ENCODE measurements at places on chromosomes 7 and 10.

- DNase-seq: no peak
Observed at GRCh38 chr7:55110993-55111361, 92.2 kb downstream of the EGFR start.

DNA sequence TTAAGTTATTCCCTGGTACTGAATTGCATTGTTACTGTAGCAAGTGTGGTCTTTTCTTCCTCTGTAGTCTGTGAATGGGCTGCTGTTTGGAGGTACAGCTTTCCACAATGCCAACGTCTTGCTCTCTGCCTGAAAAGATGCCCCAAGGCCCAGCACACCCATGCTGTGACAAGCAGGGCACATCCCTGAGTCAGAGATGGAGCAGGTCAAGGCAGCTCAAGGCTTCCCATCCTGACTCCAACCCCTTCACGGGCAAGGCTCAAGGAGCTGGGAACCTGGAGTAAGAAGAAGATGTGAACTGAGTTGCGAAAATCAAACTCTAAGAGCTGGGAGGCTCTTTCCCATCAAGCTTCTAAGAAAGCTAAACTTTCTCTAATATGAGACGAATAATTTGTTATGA is 27.2 kb downstream of the SVIL start:
- DNase-seq: no peak

GRCh38 chr10:111338805-111339204 is 262.0 kb downstream of the ADRA2A start:
- no peak for DNase-seq

GRCh38 chr7:92641921-92642511 is 51.8 kb upstream of the FAM133B start:
- no peak for DNase-seq

GRCh38 chr10:111018021-111018420 is 58.8 kb upstream of the ADRA2A start:
- no peak for DNase-seq

DNA sequence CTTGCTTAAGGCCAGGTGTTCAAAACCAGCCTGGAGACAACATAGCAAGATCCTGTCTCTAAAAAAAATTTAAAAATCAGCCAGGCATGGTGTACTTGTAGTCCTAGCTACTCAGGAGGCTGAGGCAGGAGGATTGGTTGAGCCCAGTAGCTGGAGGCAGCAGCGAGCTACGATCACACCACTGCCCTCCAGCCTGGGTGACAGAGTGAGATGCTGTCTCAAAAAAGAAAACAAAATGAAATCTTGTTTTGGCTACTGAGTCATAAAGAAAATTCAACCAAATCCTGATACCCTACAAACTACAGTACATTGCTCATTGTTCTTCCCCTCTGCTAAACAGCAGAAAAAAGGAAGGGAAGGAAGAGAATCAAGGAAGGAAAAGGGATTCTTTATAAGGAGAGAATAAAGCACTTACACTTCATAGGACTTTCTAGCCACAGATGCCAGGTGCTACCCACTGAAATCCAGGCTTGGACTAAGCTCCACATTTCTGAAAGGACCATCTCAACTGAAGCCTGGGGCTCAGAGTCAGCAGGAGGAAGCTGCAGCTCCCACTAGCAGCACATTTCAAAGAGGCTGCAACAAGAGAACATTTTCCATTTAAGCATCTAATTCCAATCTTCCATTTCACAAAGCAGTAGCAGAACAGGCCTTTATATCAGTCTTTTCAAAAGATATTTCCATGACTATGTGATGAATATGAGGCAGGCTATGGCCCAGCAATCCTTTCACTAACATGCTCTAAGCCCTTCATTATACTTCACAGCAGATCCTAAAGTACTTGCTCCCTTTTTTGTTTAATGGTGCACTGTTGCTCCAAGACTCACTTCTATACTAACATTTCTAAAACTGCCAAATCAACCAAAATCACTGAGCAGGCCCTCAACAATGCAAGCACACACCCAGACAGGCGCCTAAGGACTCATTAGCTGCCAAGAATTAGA is 13.5 kb downstream of the TNPO3 start:
- DNase-seq: no peak

GRCh38 chr10:33919244-33919643 is 584.8 kb upstream of the NRP1 start:
- no peak for DNase-seq

- no peak for DNase-seq
Observed at GRCh38 chr7:146720195-146720594, 603.6 kb downstream of the CNTNAP2 start.

DNA sequence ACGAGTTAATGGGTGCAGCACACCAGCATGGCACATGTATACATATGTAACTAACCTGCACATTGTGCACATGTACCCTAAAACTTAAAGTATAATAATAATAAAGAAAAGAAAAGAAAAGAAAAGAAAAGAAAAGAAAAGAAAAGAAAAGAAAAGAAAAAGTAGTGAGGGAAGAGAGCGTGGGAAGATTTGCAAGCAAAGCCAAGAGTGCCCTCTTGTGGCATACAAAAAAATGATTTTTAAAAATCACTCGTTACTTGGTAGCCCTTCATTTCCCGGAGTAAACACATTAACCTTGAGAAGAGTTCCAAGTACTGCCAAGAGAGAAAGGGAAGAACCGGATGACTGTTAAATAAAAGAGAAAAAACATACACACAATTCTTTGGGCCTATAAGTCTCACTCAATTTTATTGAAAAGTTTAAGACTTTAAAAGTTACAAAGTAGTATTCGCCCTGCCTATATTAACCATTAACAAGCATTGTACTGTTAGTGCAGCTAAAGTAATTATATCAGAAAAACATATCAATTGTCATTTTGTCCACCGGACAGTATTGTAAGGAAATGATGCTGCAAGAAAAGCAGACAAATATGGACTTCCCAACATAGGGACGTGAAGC is 6.2 kb upstream of the CH25H start:
- no peak for DNase-seq

DNA sequence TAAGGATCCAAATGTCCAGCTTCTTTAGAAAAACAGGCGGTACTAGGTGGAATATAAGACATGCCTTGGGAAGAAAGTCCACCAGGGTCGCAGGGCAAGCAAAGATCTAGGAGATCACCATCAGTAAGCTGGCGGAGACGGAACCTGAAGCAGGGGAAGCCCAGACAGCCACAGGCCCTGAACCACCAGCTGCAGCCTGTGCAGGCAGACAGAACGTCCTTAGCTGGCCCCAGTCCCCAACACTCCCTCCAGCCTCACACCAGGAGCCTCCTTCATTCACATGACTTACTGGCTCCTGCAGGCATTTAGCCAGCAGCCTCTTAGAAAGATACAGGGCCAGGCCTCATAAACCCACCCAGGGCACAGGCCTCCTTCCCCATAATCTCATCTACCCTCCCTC is 17.4 kb downstream of the RGS10 start:
- no peak for DNase-seq

- no peak for DNase-seq
Observed at GRCh38 chr7:16271355-16271915, 149.9 kb downstream of the CRPPA start.

- DNase-seq: no peak
Observed at GRCh38 chr10:24343686-24344085, 134.7 kb downstream of the KIAA1217 start.

DNA sequence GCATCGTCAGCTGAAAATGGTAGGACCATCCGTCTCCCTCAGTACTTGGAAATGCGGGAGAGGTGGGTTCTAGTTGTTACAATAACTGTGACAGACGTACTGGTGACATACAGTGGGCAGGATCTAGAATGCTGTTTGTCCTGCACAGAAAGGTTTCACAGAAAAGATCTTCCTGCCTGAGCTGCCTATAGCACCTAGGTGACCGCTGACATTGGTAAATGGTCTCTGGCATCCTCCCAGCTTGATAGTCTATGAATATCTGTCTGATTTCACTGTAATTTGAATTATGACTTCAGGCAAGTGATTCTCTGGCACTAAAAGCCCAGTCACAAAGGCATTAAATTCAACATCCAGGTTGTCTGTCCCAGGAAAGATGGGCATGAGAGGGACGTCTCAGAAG is 38.2 kb upstream of the CCDC3 start:
- DNase-seq: no peak

- peak; percentile 59 for DNase-seq
Observed at GRCh38 chr7:55552320-55553023, 19.8 kb downstream of the VOPP1 start.

DNA sequence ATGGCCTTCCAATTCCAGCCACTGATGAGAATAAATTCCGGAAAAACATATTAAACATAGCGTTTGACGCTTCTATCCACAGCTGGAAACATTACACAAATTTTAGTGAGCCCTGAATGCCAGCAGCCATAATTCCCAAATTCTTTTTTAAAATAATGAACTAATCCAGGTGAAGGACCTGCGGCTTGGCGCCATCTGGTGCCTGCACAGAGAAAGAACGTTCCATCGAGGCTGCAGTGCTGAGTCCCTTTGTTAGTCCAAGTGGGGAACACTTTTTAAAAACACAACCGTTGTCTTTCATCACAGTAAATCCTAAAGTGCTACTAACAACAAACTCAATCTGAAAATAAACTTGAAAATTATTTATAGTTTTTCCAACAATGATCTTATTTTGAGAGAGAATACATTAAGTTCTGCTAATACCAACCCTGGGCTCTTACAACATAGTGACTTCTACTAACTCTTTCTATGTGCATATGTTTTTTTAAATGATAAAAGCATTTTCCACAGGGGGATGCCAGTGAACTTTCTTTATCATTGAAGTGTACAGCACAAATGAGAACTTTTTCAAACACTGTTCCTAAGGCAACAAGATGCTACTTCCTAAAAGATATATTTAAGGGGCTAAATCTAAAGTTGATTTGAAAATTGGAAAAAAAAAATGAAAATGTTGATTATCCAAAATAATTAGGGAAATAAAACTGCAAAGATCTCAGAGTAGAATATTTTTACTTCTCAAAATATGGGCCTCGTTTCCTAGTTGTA is 166.9 kb upstream of the RNF32 start:
- DNase-seq: peak; percentile 25

- DNase-seq: peak; percentile 94
Observed at GRCh38 chr10:77685432-77685831, 47.8 kb upstream of the KCNMA1 start.

GRCh38 chr10:102712089-102712488 is 2.1 kb downstream of the ARL3 start:
- no peak for DNase-seq

- no peak for DNase-seq
Observed at GRCh38 chr7:149207324-149208035, 12.1 kb downstream of the ZNF282 start.

- DNase-seq: no peak
Observed at GRCh38 chr7:138945154-138945553, 36.0 kb downstream of the KIAA1549 start.

DNA sequence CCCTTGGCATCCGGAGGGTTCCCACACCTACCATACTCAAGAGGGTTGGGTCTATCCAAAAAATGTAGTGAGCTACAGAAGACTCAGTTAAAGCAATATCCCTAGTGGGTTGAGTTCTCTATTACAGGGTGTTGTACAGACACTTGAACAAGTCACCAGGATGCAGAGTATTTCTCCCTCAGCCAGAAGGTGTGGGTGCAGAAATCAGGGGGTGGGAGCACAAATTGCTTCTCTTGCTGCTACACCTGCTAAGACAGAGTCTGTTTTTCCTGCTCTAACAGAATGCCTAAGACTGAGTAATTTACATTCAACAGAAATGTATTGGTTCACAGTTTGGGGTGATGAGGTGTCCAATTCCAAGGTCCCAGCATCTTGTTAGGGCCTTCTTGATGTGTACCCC is 433.4 kb downstream of the TCERG1L start:
- no peak for DNase-seq

- no peak for DNase-seq
Observed at GRCh38 chr7:104550362-104550761, 222.0 kb downstream of the LHFPL3 start.

DNA sequence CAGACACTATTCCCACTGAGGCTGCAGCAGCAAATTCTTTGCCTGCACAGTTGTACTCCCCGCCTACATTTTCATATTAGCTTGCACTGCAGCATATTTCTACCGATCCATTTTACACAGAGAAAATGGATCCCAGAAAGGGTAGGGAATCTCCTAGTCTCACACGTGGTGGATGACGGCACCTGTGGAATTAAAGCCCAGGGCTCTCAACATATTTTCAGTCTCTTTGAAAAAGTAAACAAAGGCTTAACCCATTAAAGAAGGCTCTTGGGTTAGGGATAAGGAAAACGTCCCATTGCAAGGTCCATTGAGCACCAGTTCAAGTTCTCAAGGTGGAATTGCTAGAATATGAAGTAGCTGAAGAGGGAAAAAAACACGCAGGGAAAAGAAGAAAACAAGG is 49.4 kb upstream of the FOXI2 start:
- no peak for DNase-seq

GRCh38 chr10:128711806-128712205 is 585.6 kb upstream of the MKI67 start:
- DNase-seq: no peak

GRCh38 chr10:129642427-129642826 is 175.4 kb downstream of the MGMT start:
- no peak for DNase-seq

DNA sequence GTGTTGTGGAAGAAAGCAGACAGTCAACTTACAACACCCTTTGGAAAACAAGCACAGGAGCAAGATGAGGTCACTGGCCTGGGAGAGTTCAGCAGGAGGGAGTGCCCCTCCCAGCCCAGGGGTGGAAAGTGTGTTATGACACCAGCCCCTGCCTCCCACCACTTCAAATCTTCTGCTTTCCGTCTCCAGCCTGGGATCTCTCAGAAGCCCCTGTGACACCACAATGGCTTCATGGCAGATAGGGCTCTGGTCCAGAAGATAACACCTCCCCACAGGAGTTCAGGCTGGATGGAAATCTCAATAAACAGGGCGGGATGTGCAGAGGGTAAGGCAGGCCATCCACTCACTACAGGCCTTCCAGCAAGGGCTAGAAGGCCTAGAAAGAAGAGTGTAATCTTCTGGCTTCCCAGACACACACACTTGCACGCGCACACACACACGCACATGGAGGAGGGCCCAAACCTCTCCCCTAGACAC is 48.7 kb upstream of the ZMIZ1 start:
- no peak for DNase-seq

DNA sequence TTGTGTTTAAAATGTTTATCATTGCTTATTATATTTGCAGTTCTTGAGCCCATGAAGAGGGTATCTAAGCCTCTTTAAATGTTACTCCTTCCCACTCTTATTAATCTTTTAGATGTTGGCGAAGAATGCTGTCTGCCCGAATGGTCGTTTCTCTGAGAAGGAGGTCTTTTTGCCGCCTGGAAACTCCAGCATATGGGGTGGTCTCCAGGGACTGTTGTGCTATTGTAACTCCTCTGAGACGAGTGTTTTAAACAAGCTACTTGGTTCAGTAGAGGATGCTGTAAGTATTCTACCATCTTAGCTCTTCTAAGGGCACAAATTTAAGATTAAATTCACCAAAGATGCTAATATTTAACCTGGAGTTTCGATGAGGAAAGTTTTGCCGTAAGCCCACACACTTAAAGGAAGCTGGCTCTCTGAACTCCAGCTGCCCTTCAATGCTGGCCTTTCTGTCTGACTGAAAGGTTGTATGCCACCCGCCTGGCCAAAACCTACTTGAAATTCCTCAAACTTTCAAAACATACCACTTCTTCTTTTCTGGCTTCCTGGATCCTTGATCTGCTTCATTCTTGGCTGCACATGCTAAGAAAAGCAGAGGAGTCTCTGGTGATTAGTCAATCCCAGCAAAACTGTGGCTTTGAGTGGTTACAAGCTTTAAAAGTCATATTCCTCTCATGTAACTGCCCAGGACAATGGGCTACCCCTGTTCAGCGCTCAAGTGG is 74.7 kb downstream of the ABCA13 start:
- DNase-seq: no peak

GRCh38 chr10:113971349-113971973 is 72.2 kb upstream of the ADRB1 start:
- DNase-seq: no peak
